ENCODE measurements at places on chromosomes 11 and 22.

DNA sequence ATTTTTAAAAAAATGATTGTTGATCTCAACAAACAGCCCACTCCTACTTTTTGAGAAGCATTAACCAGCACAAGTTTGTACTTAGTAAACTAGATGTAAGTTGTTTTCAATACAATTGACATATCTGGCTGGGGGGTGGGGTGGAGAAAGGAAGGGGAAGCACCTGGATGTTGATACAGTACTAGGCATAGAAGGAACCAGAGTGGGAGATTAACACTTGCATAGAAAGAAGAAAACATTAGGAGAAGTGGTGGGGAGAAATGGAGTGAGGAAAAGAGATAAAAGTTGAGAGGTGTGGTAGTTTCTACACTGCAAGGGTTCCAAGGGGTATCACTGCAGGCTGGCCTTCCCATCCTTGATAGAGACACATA lies 10.6 kb upstream of the GAB2 start:
- DNase-seq = no peak

- DNase-seq = no peak
These were observed 84.0 kb upstream of the CTSC start for GRCh38 chr11:88421530-88421929.

DNA sequence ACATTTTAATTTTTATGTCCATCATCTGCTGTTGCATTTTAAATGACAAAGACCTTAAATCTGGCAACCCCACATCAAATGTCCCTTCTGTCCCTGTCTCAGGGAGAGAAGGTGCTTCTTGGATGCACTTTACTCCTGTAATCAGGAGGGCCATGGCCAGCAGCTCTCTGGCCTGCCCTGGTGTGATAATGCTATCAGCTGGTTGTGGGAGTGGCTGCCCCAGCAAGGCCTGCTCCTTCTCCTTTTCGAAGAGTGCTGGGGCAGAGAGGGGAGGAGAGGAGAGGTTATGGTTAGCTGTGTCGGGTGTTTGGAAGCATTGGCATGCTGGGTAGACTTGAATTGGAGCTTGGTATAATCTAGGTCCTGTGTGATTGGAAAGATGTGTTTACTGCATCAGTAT lies 12.8 kb downstream of the TNRC6B start:
- DNase-seq = no peak

DNA sequence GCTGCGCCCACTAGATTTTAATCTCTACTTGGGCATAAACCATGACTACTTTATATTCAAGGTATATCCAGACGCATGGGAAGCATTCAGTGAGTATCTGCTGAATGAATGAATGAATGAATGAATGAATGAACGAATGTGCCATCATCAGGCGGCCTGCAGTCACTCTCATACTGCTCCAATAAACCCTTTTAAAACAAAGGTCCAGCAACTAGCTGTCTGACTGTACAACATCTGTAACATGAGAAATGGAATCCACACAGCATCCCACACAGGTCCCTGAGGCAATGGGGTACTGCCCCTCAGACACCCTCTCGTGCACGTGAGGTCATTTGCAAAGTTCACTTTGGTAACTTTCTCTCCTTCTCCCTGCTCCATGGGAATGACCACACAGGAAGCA lies 147.5 kb downstream of the LARGE1 start:
- no peak for DNase-seq

GRCh38 chr11:8830641-8831040 lies 80.3 kb upstream of the AKIP1 start:
- no peak for DNase-seq

DNA sequence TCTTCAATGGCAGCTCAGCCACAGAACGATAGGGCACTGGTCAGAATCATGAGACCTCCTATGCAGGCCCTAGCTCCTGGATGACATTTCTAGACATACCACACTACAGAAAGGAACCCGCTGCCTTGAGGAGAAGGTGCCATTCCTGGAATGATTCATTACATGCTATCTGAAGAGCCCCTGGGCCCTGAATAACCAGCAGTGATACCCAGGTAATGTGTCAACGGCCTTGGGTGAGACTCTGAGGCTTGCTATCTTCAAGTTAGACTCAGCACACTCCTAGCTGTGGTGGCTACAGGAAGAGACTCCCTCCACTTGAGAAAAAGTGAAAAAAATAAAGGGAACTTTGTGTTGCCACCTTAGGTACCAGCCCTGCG lies 161.2 kb upstream of the GRIA4 start:
- DNase-seq = no peak

GRCh38 chr11:57071829-57072228 lies 83.1 kb downstream of the OR5AK2 start:
- DNase-seq = no peak

DNA sequence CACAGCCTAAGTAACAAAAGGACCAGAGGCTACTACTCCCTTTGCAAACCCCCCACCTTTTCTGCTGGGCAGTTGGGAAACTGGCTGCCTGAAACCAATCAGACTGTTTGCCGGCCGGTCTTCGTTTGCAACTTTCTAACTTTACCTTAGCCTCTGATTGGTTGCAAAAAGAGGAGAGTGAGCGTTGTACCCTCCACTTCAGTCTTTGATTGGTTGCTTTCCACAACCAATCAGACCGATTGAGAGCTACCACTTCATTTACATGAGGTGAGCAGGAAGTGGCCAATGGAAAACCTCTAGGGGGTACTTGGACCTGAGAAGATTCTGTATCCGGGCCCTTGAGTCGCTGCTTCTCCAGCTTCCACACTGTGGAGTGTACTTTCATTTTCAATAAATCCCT lies 18.8 kb upstream of the CLNS1A start:
- DNase-seq = no peak

GRCh38 chr11:35593143-35593542 lies 25.1 kb upstream of the FJX1 start:
- no peak for DNase-seq

DNA sequence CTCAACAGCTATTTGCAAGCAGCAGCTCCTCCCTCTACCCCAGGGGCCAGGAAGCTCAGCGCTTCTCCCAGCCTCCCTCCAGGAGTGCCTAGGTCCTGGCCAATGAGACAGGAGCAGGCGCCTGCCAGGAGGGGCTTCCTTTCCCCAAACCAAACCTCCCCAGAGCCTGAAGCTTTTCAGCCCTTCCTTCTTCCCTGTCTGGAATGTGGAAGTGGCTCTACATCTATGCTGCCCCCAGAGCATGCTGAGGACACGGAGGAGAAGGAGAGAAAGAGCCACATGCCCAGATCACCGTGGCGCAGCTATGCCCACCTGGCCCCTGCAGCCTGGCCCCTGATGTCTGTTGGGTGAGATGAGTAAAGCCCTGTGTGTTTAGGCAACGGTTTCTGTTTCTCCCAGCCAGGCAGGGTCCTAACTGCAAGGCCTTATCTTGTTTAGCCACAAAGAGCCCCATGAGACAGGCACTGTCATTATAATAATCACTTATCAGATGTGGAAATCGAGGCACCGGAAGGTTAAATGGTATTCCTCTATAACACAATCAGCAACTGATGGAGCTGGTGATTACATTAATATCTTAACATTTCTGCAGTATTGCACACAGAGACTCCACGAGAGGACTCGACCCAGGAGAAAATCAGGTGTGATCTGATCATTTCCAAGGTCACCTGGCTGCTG lies 315.8 kb downstream of the CTTN start:
- DNase-seq = no peak

DNA sequence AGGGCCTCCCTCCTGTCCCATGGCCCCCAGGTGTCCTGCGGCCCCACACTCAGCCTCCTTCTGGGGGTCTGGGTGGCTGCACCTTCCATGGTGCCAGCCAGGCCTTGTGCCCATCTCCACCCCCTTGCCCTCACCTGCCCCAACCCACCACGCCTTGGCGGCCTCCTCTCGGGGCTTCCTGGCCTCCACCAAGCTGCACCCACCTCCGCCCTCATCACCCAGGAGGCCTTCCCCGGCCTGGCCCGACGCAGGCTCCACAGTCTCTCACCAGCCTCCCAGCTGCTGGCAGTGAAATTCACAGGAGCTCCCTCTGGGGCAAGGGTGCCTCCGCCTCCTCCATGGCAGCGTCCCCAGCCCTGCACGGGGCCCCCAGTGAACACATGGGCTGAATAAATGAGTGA lies 35.9 kb upstream of the WNT7B start:
- no peak for DNase-seq

- no peak for DNase-seq
These were observed 2.8 kb downstream of the ATP5MGL start for GRCh38 chr22:42637555-42637954.

GRCh38 chr22:37906364-37907008 lies 389 bp downstream of the MICALL1 start:
- peak; percentile 7 for DNase-seq

GRCh38 chr22:20865875-20866445 lies 7.2 kb downstream of the SNAP29 start:
- DNase-seq = no peak

DNA sequence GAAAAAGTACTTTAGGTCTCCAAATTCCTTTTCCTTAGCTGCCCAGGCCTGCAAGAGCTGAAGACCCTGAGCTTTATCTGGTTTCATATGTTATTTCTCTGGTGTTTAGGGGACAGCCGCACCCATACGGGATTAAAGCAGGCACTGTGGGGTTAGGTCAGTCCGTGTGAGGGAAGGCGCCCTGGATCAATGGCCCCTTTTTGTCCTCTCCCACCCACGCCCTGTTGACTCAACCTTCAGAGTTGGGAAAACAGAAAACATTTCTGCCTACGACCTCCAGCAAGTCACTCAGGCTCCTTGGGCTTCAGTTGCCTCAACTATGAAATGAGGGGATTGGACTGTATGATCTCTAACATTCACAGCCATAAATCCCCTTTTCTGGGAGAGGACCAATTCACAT lies 55.2 kb upstream of the BARX2 start:
- no peak for DNase-seq

- DNase-seq = no peak
These were observed 40.6 kb upstream of the KCNQ1OT1 start for GRCh38 chr11:2740275-2740940.

- DNase-seq = no peak
These were observed 569 bp downstream of the POLA2 start for GRCh38 chr11:65262381-65262680.
